ENCODE measurements at places on chromosomes 6 and 20.

DNA sequence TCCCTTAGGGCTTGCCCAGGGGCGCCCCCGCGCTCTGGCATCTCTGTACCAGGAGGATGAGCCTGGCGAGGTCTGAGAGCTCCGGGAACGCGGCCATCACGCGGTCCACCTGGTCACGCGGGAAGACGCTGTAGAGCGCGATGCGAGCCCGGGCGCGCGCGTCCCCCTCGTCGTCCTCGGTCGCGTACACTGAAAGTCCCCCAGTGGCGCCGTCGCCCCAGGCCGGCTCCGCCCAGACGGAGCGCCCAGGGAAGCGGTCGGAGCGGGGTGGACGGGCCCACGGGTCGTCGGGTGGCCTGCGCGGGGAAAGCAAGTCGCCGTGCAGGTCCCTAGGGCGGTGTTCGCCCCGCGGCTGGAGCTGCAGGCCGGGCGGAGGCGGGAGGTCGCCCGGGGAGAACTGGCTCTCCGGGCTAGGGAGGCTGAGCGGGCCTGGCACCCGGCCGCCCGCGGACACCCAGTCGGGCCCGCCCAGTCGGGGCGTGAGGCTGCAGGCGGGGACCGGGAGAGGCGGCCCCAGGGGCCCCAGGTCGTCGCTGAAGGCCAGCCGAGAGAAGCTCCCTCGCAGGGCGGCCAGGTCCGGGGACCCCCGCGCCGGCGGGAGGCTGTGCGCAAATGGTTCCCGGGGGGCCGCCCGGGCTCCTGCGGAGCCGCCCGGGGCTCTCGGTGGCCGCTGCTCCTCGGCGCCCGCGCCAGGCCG lies 34.0 kb downstream of the ZC3H12D start:
- DNase-seq = peak; percentile 55

DNA sequence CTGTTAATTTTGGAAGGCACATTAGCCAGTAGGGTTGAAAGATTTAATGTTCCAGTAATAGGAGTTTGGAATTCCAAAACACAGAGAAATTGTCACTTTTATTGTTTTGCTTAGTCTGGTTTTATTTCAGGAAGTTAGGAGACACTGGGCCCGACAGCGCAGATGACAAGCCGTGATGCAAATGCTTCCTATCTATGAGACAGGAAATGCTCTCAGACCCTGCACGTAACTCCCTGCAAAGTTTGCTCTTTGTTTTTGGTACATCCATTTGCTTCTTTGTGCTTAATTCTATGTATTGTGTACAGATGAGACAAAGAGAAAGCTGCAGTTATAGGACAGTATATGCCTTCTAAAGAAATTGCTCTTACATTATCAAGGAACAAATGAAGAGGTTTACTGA lies 201.6 kb upstream of the SGK1 start:
- peak; percentile 45 for DNase-seq

DNA sequence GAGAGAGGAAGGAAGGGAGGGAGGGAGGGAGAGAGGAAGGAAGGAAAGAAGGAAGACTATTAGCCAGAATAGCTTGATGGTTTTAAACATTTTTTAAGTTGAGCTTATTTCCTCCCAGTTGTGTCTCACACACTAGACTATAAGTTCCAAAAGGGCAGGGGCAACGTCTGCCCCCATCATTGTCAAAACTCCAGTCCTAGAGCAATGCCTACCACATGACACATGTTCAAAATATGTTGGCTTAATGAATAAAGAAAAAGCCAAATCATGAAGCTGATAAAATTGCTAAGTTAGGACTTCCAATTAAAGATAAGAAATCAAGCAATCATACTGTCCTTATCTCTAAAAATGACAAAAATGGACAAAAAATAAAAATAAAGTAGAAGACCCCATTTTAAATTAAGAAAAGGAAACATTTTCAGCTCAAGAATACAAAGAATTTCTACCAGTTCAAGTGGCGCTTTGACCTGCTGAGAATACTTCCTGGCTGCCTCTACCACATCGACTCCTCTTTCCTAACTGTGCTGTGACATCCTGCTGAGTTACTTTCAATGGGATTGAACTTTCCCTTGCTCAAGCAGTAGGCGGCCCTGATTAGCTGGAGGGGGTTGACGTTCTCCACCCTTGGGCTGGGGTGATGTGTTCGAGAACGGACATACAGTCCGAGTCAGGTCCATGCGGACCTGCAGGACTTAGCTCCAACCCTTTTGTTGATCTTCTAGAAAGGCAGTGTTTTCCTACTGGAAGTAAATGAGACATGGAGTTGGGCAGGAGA lies 283.9 kb upstream of the FOXQ1 start:
- DNase-seq = no peak

- DNase-seq = no peak
Observed at GRCh38 chr6:24613361-24614042, 32.5 kb downstream of the KIAA0319 start.

DNA sequence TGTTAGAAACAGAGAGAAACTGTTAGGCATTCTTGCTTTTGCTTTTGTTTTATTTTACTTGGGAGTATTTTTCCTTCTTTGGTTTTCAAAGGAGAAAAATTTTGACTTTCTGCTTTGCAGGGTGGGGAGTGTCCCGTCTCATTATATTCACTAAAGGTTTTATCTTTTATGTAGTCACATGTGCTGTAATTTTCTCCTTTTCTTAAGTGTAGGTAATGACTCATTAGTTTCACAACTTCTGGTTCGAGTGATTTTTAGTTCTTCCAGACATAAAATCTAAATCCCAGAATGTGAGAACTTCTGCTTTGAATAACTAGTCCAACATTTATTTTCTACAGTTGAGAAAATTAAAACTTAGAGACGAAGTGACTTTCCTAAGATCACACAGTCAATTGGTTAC lies 37.7 kb downstream of the ADGRF1 start:
- no peak for DNase-seq

DNA sequence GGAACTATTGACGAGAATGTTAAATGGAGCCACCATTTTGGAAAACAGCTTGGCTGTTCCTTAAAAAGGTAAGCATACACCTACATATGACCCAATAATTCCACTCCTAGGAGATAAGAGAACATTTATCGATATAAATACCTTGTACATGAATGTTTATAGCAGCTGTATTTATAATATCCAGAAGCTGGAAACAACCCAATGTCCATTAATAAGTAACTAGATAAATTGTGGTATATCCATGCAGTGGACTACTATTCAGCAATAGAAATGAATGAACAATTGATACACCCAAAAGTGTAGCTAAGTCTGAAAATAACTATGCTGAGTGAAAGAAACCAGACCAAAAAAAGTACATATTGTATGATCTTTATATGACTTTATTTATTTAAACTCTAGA lies 42.2 kb upstream of the ADIG start:
- DNase-seq = no peak

GRCh38 chr6:139367810-139368351 lies 6.6 kb downstream of the CITED2 start:
- DNase-seq = no peak

- DNase-seq = no peak
Observed at GRCh38 chr20:58228484-58229197, at the start of gene ANKRD60. TSS of gene ANKRD60 (minus strand) at chr20:58228653. CDS start at chr20:58228653, 0 bp downstream.

DNA sequence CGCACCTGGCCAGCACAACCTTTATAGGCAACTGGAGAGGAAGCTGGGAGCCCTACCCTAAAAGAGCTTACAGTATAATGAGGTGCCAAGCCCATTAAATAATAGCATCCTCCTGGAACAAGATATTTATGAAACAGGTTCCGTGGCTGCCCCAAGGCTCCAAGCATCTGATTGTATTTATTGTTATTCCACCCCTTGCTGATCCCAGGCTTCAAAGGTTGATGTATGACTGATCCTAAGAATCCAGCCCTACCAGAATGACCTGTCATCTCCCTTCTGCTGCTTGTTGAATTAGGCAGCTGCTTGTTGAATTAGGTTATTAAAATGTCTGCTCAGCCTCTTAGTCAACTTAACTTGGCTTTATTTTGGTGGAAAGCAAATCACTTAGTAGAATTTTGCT lies 35.2 kb upstream of the SASH1 start:
- no peak for DNase-seq
